Stimulated activated CD8-positive, alpha-beta memory T cell treated with anti-CD3 and anti-CD28 coated beads, Interleukin-4, amount 100 ng/mL, for 24 hours (primary cell): ENCODE measurements at places on chromosomes 13 and 19.

- no peak for DNase-seq
These were observed 413.5 kb upstream of the HTR2A start for GRCh38 chr13:47310401-47310800.

- peak; percentile 72 for DNase-seq
These were observed at the start of gene ICAM1 for GRCh38 chr19:10270616-10271394. Gene ICAM1 (plus strand): TSS chr19:10271120. CDS start chr19:10271160, 40 bp downstream.

- DNase-seq = peak; percentile 47
These were observed 1.9 kb downstream of the IFNL1 start for GRCh38 chr19:39297931-39298634.

- no peak for DNase-seq
These were observed 4.4 kb downstream of the PLEKHJ1 start for GRCh38 chr19:2231621-2232221.

DNA sequence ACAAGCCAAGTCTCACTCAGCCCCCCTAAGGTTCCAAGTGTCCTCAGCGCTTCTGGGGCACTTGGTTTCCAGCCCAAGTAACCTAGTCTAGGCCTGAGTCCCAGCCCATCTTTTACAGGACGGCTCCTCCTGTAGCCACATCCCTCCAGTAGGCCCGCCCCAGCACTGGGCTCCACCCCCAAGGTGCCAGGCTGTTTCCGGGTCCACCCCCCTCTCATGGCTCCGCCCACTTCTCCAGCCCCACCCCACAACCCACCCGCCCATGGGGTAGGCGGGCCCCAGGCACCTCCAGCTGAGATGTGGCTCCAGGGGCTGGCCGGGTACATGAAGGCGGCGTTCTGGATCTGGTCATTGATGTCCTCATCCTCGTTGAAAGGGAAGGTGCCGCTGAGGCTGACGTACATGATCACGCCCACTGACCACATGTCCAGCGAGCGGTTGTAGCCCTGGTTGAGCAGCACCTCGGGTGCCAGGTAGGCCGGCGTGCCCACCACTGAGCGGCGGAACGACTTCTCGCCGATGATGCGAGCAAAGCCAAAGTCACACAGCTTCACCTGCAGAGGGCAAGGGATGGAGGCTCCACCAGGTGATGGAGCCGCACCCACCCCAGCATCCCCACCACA, 17.2 kb upstream of the DACT3 start:
- peak; percentile 50 for DNase-seq

DNA sequence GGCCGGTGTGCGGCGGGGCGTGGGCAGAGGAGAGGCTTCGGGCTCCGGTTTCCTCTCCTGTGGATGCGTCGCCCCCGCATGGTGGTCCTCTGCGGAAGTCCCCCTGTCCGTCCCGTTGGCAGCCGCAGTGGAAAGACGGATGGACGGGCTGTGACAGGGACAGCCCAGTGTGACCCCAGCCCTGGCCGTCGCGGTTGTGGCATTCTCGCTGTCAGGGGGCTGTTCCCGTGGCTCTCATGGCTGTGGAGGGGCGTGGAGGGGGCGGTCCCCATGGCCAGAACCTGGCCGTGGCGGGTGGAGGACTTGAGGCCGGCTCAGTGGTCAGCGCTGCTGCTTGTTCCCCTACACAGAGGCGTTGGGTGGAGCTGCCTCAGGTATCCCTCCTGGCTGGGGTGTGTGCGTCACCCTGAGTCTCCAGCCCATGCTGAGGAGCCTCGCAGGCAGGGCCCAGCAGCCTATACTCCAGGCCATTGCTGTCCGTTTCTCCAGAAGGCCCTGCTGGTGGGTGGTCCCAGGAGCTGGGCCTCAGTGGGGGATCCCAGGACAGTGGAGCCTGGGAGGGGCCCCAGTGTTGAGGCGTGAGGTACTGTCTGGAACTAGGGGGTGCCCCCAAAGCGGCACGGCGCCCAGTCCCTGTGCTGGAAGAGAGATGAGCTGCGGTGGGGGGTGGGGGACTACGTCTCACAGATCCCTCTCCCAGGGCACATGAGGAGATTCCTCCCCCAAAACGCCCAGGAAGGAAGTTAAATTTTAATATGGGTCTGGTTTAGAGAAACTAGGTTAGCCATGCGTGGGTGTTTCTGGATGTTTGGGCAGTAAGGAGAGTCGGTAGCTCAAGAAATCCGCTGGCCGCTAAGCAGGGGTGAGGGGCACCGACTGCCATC, 20.3 kb downstream of the CSNK1G2 start:
- no peak for DNase-seq

DNA sequence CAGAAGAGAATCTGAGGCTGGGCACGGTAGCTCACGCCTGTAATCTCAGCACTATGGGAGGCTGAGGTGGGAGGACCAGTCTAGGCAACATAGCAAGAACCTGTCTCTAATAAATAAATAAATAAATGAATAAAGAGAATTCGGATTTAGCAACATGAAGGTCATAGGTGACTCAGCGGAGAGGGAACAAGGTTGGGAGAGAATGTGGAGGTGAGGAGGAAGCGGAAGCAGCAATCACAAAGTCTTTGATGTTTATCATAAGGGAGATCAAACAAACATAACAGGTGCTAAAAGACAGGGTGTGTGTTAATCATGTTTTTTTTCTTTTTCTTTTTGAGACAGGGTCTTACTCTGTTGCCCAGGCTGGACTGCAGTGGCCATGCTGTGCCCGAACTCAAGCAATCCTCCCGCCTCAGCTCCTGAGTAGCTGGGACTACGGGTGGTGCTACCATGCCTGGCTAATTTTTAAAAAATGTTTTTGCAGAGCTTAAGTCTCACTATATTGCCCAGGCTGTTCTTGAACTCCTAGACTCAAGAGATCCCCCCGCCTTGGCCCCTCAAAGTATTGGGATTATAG, 16.3 kb downstream of the PBX4 start:
- no peak for DNase-seq

GRCh38 chr19:6483235-6483634, 1.6 kb upstream of the DENND1C start:
- DNase-seq = no peak

DNA sequence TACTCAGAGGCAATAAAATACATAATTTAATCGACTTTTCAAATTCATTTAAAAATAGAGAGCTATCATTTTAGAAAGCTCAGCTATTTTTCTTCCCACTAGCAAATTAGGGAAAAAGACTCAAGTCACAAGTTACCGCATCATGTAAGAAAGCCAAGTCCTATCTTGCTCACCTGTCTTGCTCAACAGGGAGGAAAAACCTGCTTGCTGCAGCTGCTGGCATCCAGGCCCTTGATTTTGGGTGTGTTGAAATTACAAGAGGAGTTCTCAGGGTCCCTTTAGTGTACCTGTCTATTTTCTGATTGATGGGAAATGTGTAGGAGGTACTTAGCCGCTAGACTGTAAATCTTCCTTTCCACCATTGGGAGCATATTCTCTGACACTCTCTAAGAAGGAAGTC, 22.2 kb downstream of the SLC10A2 start:
- DNase-seq = no peak

GRCh38 chr13:106373989-106374572, 161.4 kb downstream of the EFNB2 start:
- DNase-seq = no peak

- DNase-seq = no peak
These were observed 68.8 kb downstream of the LMO7 start for GRCh38 chr13:75704927-75705288.

DNA sequence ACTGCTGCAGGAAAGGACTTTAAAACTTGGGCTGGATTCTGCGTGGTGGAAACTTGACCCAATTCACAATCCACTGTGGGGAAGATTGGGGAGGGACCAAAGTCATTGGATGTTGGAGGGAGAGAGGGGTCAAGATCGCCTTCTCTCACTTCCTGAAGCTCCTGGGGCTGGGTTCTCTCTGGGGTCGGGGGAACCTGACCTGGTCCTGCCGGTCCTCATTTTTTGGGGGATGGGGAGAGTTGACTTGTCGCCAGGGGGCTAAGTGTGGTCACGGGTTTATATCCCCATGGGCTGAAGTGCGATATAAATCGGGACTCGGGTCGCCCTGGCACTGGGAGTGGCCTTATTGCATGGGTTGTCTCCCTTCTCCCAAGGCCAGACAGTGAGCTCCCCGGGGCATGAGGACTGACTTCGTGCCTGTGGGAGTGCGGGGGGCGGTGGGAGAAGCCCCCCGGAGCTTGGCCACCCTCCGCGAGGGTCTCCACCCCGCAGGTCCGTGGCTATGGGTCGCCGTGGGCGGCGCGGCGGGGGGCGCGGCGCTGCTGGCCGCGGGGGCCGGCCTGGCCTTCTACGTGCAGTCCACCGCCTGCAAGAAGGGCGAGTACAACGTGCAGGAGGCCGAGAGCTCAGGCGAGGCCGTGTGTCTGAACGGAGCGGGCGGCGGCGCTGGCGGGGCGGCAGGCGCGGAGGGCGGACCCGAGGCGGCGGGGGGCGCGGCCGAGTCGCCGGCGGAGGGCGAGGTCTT, 6.3 kb downstream of the ICAM5 start:
- no peak for DNase-seq

DNA sequence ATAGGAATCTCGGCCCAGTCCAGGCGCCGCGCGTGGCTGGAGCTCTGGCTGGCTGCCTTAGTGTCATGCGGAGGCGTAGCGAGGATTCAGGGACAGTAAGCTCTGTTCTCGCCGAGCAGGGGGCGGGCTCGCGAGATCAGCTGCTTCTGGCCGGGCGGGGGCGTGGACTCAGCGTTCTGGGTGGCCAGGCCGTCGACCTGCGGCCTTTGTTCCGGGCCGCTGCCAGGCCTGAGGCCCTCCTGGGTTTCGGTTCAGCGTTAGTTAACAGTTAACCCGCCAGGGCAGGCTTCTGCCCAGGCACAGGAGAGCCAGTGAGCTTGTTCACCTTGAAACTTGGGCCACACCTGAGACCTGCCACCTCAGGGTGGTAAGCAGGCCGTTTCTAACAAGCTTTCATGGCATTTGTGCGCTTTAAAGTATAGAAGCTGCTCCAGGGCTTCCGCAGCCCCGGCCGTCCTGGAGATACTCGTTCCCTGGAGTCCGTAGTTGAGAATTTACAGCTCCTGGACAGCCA, 332.2 kb upstream of the SGCG start:
- no peak for DNase-seq

DNA sequence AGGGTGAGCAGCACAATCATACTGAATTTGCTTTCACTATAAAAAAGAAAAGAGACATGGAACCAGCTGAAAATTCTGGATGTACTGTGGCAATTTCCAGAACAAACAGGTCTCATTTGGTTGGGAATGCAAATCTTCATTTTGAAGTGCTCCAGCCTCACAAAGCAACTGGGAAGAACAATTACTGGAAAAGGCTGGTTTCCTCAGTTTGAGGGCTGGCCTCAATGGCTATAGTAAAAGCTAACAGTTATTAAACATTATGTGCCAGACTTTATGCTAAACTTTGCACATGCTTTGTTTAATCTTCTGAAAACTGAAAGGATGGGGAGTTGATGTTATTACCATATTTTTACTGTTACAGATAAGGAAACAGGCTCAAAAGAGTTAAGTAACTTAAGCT, 3.0 kb downstream of the OBI1 start:
- no peak for DNase-seq

- DNase-seq = no peak
These were observed 47.6 kb downstream of the SACS start for GRCh38 chr13:23385931-23386330.

DNA sequence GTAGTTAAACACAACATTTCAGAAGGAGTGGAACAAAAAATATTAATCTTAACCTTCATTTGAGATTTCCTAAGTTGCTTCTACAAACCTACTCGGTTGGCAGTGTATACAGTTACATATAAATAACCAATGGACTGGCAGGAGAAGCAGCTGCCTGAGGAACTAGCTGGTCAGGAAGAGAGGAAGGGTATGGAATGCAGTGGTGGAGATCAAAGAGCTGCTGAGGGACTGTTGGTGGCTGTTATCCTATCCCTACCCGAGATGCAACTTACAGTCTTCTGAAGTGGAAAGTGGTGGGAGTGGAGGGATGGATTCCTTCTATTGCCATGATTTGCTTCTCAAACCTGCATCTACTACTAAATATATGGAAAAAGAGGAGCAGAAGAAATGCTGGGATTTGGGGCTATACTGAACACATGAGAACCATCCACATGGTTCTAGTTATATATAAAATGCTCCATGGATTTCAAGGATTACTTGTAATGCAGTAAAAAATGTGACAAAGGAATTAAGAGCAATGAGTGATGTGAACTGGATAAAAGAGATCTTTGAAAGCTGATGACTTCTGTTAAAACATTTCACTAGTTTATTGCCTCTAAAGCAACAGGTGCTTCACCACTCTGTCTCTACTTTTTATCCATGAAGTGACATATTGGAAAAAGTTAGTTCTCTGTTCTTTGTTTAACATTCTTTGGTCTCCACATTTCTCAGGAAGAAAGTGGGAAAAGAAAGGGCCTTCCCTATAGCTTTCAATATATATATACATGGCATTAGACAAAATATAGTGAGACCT, 29.9 kb downstream of the MICU2 start:
- no peak for DNase-seq

DNA sequence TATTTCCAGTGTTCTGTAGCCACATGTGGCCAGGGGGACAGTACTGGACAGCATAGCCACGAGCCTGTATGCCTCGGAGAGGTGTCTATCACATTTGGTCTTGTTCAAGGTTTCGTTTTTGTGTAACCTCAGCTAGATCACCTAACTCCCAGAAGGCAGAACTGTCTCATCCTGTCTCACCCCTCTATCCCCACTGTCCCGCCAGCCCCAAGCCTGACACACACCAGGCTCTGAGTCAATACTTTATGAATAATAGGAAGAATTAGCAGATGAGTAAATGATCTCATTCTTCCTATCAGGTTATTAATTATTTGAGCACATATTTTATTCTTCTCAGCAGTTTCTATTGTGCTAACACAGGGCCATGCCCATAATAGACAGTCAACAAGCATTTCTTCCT, 132.2 kb downstream of the NUFIP1 start:
- DNase-seq = no peak

DNA sequence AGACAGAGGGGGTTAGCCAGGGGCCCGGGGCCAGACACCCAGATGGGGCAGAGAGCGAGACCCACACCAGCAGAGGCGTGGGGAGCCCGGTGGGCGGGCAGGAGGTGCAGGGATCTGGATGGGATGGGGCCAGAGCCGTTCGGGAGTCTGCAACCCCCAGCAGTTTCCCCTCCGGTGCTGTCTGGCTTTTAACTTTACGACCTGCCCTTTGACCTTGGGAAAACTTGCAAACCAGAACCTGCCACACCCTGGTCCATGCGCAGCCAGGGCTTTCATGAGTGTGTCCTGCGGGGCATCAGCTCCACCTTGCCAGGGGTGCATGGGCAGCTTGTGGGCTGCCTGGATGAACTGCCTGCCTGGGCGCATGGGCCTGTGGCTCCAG, 9.8 kb downstream of the JOSD2 start:
- DNase-seq = no peak

DNA sequence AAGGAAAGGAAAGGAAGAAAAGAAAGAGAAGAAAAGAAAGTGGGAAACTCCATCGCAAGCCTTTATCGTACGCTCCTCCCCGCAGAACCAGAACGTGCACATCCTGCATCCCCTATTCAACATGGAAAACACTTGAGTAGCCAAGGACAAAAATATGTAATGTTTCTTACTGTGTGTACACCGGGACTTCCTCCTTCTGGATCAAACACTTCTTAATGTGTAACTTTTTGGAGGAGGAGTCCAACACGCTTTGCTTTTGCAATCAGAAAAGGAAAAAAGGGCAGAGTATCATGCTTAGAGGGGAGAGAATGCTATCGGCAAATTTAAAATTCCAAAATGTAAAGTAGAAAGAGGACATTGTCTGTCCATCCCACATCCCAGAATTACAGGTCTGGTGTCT, 7.8 kb upstream of the SHFL start:
- DNase-seq = no peak

GRCh38 chr13:48534911-48535501, 2.1 kb upstream of the RCBTB2 start:
- no peak for DNase-seq
